B cell (primary cell): ENCODE measurements at places on chromosomes 4 and X.

- DNase-seq: no peak
These were observed 13.8 kb downstream of the POU3F4 start for GRCh38 chrX:83521905-83522304.

DNA sequence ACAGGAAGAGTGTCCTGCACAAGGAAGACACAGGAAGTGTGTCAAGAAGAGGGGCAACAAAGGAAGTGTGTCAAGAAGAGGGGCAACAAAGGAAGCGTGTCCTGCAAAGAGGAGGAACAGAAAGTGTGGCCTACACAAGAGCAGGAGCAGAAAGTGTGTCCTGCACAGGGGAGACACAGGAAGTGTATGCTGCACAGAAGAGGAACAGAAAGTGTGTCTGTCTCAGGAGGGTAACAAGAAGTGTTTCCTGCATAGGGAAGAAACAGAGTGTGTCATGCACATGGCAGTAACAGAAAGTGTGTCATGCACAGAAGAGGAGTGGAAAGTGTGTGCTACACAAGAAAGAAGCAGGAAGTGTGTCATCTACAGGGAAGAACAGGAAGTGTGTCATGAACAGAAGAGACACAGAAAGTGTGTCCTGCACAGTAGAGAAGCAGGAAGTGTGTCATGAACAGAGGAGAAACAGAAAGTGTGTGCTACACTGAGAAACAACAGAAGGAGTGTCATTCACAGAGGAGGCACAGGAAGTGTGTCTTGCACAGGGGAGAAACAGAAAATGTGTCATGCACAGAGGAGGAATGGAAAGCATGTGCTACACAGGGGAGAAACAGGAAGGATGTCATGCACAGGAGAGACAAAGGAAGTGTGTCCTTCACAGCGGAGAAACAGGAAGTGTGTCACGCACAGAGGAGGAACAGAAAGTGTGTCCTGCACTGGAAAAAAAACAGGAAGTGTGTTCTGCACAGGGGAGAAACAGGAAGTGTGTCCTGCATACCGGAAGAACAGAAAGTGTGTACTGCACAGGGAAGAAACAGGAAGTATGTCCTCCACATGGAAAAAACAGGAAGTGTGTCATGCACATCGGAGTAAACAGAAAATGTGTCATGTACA lies 526.4 kb upstream of the PRKX start:
- peak; percentile 28 for DNase-seq

DNA sequence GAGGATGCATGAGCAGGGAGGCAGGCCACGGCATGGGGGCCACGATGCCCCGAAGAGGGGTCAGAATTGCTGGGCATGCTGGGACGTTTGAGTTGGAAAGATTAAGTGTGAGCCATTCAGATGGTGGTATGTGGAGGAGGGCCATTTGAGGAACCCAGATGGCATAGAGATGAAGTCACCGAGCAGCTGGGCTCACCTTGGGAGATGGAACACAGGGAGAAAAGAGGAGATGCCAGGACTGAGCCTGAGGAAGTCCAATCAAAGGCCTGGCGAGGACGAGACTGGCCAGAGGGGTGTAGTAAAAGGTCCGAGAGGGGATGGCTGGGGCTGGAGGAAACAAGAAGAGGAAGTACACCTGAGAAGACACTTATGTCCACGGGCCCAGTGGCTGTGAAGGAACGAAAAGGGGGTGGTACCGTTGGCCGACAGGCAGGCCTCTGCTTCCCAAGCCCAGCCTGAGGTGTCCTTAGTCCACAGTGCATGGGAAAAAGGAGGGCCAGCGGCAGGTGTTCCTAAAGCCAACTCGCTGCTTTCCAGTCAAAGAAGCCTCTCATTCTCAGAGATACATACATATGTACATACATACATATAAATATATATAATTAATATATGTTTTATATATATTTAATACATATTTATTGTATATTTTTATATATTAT lies 54.6 kb upstream of the CLCN4 start:
- DNase-seq: peak; percentile 10

- no peak for DNase-seq
These were observed 46.8 kb downstream of the PSAPL1 start for GRCh38 chr4:7387925-7388324.

- no peak for DNase-seq
These were observed 86.8 kb upstream of the VEGFC start for GRCh38 chr4:176879380-176880116.

- DNase-seq: no peak
These were observed 21.9 kb downstream of the FHIP1A start for GRCh38 chr4:151430740-151431457.

- no peak for DNase-seq
These were observed 113.6 kb upstream of the EMCN start for GRCh38 chr4:100631281-100631968.

GRCh38 chr4:41346306-41347061 lies 89.8 kb downstream of the UCHL1 start:
- DNase-seq: no peak

GRCh38 chrX:17086317-17086716 lies 139.9 kb downstream of the REPS2 start:
- DNase-seq: no peak

DNA sequence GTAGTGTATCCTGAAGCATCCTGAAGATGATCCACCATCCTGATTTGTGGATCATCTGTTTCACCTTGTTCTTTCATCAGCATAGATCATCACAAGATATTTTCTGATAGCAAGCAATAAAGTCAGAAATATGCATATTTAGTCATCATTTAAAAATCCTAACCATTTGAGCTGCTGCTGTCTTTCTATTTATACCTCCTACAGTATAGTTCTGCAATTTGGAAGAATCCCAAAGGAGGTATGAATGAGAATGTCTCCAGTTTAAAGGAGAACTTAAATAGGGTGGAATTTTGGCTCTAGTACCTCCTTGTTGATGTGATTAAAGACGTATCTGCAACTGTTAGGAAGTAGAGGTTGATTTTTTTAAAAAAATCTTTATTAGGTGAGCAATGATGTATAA lies 7.6 kb downstream of the SLC25A14 start:
- no peak for DNase-seq

DNA sequence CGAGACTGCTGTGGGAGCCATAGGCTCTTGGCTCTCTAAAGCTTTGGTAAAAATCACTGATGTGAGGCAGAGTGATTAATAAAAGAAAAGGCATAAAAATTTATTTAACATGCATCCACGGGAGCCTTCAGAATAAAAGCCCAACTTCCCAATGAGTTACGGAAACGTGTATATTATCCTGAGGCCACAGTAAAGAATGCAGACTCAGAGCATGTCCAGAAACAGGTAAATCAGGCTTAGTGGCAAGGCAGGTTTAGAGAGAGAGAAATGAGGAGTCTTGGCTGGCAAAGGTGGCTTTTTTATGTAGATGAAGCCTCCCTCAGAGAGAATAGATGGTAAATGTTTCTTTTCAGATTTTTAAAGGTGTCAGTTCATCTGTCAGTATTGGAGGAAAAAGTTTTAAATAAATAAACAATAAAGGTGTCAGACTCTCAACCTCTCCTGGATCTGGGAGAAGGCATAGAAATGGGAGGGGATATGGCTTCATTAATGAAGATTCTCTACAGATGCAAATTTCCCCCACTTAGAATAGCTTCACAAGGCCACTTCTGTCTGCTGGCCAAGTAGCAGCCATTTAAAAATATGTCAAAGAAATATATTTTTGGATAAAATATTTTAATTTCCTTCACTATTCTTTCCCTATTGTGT lies 24.0 kb downstream of the C4orf51 start:
- DNase-seq: no peak
